ENCODE measurements at places on chromosomes 1 and 21.

- DNase-seq = no peak
Observed at GRCh38 chr1:67646145-67647035, 38.6 kb upstream of the GADD45A start.

DNA sequence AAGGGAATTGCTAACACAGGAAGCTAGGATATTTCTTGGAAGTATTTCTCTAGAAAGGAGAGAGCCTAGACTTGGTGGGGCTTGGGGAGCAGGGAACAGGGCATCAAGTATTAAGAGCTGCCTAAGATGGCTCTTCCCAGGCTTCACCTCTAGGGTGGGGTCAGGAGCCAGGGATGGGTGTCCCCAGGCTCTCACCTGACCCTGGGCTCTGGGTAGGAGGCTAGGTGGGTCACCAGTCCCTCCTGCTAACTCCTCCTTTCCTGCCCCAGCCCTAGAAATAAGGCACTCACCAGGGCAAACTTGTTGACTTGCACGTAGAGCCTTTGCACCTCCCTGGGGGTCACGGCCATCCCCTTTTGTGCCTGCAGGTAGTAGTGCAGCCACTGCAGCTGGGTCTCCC is 15.0 kb downstream of the ETNK2 start:
- DNase-seq = no peak

GRCh38 chr21:38134084-38134873 is 122.5 kb upstream of the KCNJ15 start:
- DNase-seq = no peak

GRCh38 chr21:32483293-32483595 is 70.7 kb downstream of the EVA1C start:
- no peak for DNase-seq

DNA sequence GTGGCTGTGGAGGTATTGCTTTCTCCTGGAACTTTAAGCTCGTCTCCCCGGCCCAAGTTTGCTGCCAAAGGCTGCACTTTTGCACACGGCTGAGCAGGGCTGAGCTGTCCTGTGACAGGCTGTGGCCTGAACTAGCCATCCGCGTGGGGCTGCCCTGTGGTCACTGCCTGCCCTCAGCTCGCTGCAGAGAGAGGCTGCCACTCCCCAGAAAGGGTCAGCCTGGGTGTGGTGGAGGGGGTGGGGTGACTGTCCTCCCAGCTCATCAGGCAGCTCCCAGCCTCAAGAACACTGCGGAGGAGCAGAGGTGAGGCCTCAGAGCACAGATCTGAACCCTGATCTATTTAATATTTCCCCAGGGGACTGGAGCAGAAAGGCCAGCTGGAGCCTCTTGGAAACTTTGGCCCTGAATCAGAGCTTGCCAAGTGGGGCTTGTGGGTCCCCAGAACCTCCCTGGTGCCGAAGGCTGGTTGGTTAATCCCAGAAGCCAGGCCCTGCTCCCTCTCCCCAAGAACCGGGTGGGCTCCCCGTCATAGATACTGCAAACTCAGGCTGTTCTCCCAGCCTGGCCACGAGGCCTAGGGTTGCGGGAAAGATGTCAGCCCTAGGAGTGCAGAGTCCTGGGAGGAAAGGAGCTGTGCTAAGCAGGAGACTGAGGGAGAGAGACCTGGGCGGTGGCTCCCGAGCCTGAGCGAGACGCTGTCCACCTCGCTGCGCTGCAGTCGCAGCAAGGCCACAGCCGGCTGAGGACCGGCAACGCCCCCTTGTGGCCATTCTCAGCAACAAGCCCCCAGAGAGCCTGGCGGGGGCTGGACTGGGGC is 125.1 kb upstream of the IPO9 start:
- peak; percentile 84 for DNase-seq

- DNase-seq = no peak
Observed at GRCh38 chr1:148318123-148318903, 164.8 kb downstream of the PPIAL4G start.

GRCh38 chr1:31058012-31058411 is 7.5 kb downstream of the PUM1 start:
- no peak for DNase-seq

DNA sequence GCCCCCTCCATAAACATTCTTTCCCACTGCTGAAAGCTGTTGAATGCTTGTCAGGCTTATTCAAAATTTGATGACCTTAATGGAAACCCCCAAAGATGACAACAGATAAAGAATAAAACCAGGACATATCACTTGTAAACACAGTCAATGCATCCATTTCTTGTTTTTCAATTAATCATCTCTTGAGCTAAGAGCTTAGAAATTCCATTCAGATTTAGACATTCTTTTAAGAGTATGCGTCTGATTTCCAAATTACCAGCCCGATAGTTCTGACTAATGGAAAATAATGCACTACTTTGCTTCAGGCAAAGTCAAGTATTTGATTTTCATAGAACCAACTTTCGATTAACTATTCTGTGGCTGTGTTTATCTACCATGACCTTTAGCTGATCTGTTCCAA is 100.6 kb upstream of the RUNX1 start:
- no peak for DNase-seq

DNA sequence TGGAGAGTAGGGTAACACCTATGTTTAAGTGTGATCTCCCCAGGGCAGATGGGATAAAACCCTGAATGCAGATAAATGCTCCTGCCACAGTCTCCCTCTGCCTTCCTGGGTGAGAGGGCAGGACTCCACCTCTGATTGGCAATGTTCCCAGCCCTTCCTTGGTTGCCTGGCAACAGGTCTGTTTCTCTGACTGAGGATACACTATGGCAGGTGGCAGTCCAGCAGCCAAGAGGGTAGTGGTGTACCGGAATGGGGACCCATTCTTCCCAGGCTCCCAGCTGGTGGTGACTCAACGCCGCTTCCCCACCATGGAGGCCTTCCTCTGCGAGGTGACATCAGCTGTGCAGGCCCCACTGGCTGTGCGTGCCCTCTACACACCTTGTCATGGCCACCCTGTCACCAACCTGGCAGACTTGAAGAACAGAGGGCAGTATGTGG is at the start of gene DCDC2B:
DCDC2B (plus strand) TSS at position 199 of the 438 bp plus-strand sequence; CDS start at position 204, 5 bp downstream.
- DNase-seq = peak; percentile 67

- no peak for DNase-seq
Observed at GRCh38 chr1:30514137-30514654, 209.2 kb downstream of the MATN1 start.

DNA sequence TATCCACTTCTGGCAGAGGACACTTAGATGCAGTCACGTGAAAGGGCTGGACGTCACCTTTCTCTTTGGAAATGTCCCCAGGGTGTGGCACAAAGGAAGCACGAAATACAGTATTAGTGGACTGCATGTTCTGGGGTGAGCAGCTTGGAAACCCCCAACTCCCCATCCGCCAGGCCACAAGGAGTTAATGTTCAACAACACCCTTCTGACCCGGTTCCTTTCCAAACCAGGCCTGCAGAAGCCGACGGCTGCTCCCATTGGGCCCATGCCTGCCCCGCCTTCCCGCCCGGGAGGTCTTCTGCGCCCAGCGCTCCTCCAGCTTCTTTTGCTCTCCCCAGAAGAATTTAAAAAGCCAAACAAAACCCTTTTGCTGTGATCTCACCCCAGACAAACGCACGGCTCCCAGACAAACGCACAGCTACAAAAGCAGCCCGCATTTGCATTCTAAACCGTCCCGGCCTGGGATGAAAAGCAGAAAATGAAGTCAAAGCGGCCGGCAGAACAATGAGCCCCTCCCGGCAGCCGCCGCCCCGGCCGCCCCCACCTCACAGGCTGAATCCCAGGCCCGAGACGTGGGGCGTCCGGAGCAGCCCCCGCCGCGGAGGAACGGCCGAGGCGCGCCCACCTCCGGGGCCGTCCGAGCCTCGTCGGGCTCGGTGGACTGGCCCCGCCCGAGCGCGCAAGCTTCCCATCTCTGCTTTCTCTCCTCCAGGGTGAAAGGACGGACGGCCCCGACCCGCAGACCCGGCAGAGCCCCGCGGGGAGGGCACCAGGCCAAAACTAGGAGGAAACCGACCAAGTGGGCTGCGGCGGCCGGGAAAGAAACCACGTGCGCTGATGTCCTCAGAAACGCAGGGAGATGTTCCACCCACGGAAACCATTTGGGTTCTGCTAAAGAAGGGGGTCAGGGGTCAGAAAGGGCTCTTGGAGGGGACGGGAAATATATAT is 101.9 kb downstream of the PLPP3 start:
- DNase-seq = no peak

- DNase-seq = no peak
Observed at GRCh38 chr21:43004926-43005325, 30.6 kb downstream of the PKNOX1 start.

DNA sequence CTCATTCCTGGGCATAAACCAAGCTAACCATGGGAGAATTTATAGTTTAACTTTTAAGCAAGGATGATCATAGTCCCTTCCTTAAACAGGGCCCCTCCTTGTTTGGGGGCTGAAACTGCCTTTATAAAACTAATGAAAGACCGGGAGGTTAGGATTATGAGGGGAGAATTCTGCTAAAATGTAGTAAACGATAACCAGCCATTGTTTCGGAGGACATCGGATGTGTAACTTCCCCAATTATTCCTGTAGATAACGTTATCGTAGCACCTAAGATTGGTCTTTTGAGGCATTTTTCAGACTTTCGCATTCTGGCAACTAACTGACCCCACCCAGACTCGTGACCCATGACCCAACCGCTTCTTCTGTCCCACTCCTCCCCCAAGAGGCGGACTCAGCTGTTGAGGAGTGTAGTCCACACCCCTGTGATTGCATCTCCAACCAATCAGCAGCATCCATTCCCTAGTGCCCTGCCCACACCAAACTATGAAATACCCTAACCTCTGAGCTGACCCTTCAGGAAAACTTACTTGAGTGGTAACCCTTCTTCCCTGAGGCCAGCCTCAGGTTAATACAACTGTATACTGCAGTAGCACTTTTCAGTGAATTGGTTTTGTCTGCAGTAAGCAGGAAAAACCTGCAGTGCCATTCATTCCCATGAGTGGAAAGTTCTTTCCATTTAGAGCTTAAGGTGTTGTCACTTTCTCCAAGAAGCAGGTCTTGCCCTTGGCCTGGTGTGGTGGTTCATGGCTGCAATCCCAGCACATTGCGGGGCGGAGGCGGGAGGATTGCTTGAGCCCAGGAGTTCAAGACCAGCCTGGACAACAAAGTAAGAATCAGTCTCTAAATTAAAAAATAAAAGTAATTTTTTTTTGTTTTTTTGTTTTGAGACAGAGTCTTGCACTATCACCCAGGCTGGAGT is 823 bp upstream of the SYF2 start:
- DNase-seq = peak; percentile 61

GRCh38 chr1:208513799-208514198 is 269.6 kb upstream of the PLXNA2 start:
- DNase-seq = no peak

DNA sequence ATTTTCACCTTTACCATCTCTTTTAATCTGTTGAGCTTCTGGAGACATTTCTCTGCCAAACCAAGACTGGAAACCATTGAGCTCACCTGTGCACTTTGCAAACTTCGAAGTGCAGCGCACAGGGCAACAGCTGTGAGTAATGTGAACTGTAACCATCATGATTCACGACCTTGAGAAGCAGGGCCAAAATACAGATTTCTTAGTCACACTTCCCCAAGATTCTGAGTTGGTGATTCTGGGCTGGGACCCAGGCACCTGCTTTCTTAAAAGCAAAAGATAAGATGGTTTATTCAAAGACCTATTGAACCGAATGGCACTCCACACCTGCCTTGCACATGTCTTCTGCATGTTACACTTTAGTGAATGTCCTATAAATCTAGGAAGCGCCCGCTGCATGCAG is 10.2 kb downstream of the AGTRAP start:
- DNase-seq = no peak

DNA sequence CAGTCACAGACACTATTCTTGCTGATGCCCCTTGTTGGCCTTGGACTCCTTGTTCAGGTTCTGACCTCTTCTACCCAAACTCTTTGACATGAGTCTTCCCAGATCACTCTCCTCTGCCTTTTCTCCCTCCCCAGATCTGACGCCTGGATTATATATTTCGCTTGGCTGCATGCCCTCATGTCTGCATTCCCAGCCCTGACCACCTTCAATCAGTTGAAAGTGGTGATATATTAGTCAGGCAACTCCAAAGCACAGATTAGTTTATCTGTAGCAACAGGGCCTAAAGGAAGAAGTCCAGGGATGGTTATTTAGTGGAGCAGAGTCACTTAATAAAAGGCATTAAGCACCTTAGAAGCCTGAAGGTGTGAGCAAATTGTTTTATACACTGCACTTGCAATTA is 110.0 kb upstream of the GUCA2B start:
- no peak for DNase-seq

DNA sequence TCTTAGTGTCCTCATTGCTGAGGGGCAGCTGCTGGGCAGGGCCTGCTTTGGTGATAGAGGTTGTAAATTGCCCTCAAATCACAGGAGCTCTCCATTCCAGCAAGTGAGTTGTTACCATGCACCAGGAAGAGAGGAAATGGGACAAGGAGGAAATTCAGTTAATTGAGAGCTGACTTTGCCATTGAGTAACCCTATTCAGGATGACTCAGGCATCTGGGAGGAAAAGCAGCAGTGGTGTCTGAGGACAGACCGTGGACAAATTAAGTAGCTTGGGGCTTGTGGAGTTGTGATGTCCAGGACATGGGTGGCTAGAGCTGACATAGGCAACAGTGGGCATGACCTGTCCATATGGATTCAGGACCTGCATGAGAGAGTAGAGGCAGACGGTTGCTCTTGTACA is 5.9 kb downstream of the ARHGEF10L start:
- no peak for DNase-seq

DNA sequence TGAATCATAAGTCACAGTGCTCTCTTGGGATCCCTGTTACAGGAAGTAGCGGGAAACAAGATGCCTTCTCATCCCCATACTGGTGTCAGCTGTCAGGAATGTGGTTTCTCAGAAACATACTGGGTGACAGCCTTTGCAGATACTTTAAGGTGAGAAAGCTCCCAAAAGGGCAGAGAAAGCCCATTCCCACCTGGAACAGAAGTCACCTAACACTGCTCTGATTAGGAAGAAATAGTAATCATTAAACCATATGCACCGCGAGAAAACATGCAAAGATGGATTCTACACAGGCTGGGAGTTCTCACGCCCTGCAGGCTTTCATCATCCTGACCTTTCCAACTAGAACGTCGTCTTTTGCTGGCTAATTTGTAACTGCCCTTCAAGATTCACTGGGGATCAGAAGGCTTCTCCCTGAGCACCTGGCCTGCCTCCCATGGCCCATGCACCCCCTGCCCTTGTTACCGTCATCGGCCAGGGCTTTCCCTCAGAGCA is 46.2 kb upstream of the SLC44A3 start:
- DNase-seq = no peak

DNA sequence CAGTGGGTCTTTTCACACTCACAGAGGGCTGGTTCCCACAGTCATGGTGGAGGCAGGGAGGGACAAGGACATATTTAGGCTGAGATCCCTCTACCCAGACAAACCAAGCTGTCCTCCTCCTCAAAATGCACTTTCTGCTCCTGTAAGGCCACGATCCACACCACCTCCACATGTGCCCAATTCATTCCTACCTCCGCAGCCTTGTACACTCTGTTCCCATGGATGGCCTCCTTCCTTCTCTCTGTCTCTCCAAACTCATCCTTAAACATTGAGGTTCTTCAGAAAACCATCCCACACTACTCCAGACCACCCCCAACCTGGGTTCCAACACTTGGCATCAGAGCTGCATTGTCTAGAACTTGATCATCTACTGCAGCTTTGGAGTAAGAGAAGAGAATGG is 404.3 kb upstream of the BEND5 start:
- DNase-seq = no peak

All from breast epithelium (tissue), 4 donors.